ENCODE measurements at places on chromosomes 7 and 10. TPM values are rescaled to one million over a fixed set of nuclear protein-coding genes. Genes with fewer than 3 reads are reported as not detected.

The TBATA gene
- total RNA-seq, result not detected

DNA sequence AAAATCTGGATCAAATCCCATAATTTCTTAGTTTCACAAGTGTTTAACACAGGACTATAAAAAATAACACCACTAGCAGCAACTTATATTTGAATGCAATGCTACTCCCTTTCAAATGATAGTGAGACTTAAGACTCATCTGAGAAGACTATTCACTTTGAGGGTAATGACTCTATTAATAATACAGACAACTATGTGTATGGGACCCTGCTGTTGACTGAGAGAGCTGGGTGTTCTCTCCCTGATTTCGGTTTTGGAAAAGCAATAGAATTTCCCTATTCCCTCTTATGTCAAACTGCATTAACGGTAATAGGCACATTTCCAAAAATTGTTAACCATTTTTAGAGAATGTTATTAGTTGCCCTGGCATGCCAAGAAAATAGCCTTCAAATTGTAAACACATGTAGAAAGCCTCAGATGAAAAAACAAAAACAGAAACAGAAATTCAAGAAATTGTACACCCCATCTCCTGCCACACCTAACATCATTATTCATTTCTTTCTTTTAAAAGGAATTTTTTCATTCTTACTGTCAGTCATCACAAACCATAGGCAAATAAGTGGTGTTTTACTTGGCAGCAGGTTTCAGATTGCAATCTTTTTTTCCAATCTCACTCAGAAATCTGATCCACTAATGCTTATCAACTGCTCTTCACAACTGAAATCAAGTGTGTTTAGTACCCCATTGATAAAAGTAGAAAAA, 153.7 kb downstream of the TFPI2 start:
- DNase-seq, result no peak

The NYAP1 gene
- total RNA-seq, result 2.1 TPM

DNA sequence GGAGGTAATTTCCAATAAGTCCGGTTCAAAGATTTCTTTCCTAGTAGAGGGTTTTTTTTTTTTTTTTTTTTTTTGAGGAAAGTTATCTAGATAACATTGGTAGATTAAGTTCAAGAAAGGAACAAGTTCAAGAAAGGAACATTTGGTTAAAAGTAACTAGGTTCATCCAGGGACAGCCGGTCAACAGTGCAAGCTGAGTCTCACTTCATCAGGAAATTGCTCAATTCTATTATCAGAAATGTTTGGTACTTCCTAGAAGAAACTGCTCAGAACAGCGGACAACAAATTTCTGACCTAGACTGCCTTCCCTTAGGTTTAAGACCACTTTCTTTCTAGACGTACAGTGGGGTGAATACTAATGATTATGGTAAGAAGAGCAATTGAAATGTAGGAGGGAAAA, 3.7 kb upstream of the IL2RA start:
- no peak for DNase-seq
